A673 (cell line): ENCODE measurements at places on chromosomes 5 and 9.

GRCh38 chr9:98989036-98990000 lies 45.6 kb downstream of the COL15A1 start:
- peak; percentile 67 for DNase-seq

DNA sequence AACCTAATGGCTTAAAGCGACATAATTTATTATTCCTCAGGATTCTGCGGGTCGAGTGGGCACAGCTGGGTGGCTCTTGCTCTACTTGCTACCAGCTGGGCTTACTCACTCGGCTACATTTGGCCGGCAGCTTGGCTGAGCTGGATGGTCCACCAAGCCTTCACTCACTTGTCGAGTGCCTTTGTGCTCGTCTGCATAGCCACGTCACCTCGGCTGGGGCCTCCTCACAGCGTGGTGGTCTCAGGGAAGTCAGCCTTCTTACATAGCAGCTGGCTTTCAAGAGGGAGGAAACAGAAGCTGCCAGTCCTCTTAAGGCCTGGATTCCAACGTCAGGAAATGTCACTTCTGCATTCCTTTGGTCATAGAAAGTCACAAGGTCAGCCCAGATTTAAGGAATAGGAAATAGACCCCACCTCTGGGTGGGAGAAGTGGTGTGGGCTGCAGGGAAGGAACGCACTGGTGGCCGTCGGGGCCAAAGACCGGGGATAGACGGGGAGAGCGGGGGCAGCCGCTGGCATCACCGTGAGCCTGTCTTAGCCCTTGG lies 75.1 kb upstream of the RUFY1 start:
- peak; percentile 7 for DNase-seq

- no peak for DNase-seq
Measured at GRCh38 chr5:126523818-126524510, 71.1 kb downstream of the ALDH7A1 start.

GRCh38 chr5:173413471-173413982 lies 85.3 kb upstream of the STC2 start:
- no peak for DNase-seq

GRCh38 chr5:132987531-132988408 lies 24.3 kb upstream of the AFF4 start:
- no peak for DNase-seq

DNA sequence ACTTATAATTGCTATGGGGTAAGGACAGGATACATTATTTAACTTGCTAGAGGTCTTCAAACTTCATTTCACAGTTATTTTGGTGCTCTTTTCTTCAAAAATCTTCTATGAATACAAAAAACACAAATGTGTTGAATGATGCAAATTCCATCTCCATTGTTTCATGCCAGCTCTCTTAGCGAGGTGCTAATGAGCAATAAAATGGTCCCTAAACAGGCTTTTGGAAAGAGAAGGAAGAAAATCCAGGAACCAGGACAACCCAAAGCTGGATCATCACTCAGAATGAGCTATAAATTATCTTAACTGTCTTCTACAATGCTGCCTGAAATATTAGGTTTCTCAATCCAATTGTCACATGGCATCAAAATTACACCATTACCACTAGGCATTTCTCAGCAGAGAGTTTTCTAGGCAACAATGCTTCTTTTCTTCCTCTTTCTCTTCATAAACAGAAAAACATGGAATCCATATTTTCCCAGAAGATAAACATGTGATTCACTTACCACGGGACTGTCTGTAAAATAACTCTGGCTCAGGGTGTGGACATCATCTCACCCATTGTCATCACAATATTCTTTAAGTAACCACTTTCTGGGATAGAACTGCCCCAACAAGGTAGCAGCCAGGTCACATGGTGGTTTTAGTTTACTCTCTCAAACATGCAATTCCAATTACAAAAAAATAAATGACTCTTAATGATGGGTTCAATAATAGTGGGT lies 249.4 kb downstream of the NPR3 start:
- DNase-seq = no peak

GRCh38 chr9:136225748-136226679 lies 19.6 kb downstream of the QSOX2 start:
- peak; percentile 71 for DNase-seq

DNA sequence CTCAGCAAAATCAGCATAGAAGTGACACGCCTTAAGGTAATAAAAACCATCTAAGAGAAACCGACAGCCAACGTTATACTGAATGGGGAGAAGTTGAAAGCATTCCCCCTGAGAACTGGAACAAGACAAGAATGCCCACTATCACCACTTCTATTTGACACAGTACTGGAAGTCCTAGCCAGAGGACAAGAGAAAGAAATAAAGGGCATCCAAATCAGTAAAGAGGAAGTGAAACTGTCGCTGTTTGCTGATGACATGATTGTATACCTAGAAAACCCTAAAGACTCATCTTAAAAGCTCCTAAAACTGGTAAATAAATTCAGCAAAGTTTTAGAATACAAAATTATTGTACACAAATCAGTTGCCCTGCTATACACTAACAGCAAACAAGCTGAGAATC lies 393.3 kb downstream of the KIF4B start:
- DNase-seq = no peak
